ENCODE measurements at places on chromosomes 13 and 19.
A peak's percentile ranks its signal among the peaks of the same experiment; 100 is the strongest.

DNA sequence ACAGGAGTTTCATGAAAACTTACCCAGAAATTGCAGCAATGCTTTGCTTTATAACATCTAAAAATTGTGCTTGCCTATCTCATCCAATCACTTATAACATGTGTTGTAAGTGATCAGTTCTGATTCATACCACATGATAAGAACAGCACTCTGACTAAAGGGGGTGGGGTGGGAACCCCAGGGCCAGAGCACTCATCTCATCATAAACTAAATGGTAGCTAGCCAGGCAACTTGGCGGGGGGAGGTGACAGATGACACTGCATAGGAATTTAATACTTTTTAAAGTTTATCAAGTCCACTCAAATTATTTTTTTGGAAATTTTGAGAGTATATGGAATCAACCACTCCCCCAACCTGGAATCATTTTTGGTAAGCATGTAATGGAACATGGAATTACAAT, 42.1 kb downstream of the FOXO1 start:
- no peak for DNase-seq

DNA sequence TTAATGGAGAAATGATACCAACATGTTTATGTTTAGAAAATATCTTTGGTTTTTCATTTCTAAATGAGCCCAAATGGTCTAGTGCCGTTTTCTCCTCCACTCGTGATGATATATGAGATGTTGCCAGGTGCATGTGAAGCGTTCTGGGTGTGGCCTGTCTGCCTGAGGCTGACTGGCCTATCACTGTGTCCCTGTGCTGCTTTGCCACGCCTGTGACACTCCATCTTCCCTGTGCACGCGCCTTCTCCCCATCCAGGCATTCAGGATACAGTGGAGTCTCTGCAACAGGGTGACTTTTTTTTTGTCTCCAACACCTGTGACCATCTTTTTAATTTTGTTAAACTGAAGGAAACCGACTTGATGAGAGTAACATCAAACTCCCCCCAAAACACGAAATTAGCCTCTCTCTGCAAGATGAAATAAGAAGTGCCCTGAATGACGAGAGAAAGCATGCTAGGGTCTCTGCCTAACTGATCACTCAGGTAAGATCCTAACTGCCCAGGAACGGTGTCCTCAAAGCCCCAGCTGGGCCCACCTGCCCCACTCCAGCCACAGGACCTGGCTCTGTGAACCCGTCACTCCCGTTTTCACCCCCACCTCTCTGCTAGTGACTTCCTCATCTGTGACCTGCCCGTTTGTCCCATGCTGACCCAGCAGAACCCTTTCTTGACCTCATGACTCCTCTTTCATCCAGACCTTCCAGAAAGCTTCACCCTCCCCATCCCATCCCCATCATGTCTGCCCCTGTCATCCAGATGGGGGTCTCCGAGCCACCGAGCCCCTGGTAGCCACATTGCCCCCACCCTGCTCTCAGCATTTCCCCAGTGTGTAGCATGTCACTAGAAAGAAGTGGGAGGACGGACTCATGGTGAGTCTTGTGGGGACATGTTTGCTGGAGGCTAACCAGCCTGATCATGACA, 33.2 kb upstream of the TFDP1 start:
- DNase-seq = no peak

DNA sequence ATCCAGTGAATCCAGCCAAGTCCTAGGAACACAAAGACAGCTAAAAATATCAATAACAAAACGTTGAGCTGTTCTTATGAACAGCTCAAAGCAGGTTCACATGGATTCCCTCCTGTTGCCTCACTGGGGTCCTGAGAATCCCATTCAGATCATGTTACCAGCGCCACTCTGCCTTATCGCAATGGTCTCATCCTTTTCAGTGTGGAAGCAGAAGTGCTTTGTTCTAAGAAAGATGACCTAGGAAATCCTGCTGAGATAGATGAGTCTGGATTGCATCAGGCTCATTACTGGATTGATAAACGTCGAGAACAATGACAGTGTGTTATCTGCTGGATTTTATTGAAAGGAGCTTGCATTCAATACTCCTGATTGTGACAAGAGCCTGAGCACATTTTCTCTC, 87.0 kb downstream of the SLAIN1 start:
- DNase-seq = no peak

GRCh38 chr19:33203529-33203928, 9.4 kb downstream of the LRP3 start:
- no peak for DNase-seq

DNA sequence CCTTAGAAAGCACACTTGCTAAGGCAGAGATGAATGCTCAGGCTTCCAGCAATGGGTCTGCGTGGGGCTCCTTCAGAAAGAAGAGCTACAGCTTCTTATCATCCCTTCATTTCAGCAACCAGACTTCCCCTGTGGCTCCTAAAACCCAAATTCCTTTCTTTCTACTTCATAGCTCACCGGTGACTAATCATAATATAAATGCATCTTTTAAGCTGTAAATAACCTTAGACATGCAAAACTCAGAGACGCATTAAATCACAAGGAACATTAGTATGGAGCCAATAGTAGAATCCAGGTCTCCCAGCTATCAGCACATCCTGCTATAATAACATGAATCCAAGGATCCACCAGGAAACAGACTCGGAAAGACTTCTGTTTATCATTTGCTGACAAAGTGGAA, 375.6 kb downstream of the COG6 start:
- DNase-seq = no peak

DNA sequence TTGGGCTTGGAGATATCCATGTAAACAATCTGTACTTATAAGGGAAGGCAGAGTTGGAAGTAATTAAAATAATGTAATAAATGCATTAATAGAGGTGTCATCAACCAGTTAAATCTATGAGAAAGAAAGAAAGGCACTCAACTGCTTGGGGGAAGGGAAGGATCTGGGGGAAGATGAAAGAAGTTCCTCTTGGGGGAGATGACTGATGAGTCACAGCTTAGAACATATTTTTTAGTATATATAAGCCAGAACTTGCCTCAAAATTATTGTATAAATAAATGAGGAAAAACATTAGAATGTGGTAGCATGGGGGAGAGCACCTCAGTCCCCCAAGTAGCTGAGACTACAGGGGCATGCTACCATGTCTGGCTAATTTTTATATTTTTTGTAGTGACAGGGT, 205.8 kb downstream of the GGACT start:
- no peak for DNase-seq

GRCh38 chr19:917323-918151, at the start of gene KISS1R:
Gene KISS1R, plus strand, starts transcription at chr19:917333. Its CDS starts 170 bp downstream, at chr19:917503.
- no peak for DNase-seq

- DNase-seq = no peak
Measured at GRCh38 chr13:84972907-84973306, 826.3 kb downstream of the SLITRK6 start.

DNA sequence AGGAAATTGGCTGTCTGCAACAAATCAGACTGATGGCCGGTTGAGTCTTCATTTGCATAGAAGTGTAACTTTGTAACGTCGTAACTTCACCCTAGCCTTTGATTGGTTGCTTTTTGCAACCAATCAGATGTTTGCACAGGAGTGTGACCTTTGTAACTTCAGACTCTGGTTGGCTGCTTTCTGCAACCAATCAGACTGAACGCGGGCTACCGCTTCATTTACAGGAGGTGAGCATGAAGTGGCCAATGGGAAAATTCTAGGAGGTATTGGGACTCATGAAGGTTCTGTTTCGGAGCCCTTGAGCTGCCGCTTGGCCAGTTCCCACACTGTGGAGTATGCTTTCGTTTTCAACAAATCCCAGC, 441 bp upstream of the ZNF559 start:
- DNase-seq = peak; percentile 74

DNA sequence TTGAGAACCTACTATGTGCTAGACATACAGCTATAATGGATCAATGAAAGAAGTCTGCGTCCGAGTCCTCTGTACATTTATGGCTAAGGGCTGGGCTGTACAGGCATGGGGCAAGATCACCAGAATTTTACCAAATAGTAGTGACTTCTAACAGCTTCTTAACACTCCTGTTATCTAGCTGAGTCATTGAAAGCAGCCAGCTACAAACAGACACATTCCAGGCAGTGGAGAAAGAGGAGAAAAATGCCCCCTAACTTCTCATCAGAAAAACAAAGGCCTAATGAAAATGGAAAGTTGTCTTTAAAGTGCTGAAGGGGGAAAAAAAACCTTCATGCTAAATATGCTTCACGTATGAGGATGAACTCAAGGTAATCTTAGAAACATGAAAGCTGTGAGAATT, 14.3 kb upstream of the ZNF667 start:
- DNase-seq = no peak

DNA sequence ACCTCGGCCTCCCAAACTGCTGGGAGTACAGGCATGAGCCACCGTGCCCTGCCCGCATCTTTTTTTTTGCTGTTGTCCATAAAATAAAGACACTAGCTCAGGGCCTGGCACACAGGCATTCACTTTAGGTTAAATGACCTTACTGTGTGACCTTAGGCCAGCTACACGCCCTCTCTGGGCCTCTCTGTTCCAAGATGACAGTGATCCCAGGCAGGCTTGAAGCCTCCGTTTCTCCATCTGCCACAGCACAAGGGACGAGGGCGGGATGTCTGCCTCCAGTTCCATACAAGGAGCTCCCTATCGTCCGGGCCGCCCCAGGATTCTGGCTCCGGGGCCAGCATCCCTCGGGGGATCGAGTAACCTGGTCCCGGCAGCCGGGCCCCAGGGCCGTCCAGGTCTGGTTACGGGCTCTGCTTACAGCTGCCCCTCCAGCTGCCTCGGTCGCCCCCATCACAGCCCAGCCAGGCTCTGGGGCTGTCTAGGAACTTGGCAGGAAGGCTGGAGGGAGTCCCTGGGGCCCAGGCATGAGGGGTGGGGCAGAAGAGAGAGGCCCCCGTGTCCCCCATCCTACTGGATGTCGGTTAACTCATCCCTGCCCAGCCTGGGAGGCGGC, 11.9 kb upstream of the SEMA6B start:
- DNase-seq = no peak

GRCh38 chr19:5877882-5878281, 7.5 kb upstream of the FUT5 start:
- no peak for DNase-seq

- DNase-seq = no peak
Measured at GRCh38 chr13:51801631-51802099, 2.3 kb downstream of the DHRS12 start.

DNA sequence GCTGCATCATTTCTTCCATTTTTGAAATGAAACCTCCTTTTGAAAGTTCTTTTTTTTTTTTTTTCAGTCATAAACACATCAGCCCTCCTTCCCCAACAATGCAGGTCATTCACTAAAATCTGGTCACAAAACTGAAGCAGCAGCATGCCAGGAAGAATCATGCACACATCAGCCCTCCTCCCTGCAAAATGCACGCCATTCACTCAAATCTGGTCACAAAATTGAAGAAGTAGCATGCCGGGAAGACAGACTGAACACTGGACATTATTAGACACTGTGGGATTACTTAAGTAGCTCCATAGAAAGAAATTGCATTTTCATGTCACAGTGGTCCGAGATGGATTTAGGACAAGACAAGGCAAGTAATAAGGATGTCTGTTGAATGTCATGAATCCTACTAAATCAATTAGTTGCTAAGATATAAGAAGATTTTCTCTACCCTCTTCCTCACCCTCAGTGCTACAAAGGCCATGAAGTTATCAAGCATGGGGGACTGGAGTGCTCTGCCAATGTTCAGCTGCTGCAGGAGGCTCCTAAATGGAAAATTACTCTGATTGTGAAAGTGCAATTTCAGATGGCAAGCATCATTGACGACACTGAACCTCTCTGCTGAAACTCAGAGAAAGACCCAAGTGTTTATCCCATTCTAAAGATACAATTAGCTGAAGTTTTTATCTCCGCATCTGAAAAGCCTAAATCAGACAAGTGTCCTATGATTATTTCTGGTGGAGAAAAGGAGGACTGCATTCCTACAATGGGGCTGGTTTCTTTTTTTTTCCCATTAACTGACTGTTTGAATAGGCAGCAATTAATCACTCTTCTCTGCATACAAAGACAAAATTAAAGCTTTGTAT, 913.2 kb downstream of the DIAPH3 start:
- DNase-seq = peak; percentile 27

DNA sequence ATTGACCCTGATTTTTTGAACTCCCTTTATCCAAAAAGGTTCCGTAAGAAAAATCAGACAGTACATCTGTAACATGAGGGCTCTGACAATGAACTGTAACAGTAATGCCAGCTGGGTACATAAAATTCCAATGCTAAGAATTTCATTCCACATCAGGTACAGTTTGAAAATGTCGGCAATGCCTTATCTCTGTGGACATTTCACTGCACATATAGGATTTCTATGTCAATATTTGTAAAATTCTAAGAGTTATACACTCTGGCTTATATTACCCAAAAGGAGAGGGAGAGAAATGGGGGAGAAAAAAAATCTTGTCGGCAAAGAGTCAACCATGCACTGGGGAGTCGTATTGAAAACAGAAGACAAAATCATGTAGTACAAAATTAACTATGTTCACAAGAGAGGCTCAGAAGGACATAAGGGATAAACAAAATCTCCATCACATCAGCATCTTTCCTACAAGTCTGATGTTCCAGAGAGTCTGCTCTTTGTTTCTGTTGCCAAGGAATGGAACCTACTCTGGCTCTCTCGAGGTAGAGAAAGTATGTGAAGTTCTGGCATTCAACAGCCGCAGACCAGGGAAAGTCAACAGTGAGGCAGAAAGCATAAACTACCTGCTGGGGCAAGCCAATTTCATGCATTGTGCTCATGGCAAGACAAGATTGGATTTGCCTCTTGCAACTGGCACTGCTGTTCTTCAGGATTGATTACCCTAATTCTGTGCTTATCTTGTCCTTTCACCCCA, 72.4 kb downstream of the STARD13 start:
- peak; percentile 47 for DNase-seq

DNA sequence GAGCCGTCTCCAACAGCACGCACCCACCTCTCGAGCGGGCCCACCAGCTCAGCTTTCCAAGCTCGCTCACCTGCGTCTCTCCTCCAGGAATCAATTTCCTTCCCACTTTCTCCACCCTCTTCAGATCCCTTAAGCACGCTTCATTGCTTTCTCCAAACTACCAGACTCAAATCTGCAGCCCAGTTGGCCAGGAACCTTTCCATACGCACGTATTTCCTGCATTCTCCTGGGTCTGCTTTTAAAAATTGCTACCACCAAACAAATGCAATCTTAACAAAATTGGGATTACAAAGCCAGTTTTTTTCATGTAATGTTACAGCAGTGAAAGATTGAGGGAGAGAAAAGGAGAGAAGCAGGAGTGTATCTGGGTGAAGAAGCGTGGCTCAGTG, 1.5 kb downstream of the ENOX1 start:
- no peak for DNase-seq

- peak; percentile 95 for DNase-seq
Measured at GRCh38 chr19:48724796-48725753, 5.5 kb upstream of the MAMSTR start.

GRCh38 chr19:18669524-18669817, 14.0 kb upstream of the CRTC1 start:
- DNase-seq = no peak

DNA sequence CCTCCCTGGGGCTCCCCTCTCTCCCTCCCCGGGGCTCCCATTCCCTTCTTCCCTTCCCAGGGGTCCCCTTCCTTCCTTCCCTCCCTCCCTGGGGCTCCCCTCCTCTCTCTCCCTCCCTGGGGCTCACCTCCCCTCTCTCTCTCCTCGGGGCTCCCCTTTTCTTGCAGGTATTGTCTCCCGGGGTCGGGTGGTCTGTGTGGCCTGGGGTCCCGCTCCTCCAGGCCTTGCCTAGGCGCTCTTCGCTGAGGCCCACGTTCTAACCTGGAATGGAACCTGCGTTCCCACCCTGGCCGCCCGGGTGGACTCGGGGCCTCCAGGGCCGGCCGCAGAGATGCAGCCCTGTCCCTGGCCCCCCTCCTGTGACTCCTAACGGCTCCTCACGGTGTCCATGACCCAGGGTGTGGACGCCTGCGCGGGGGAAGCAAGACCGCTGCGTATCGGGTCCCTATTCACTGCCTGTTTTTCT, 940 bp upstream of the DCUN1D2 start:
- DNase-seq = peak; percentile 39

GRCh38 chr13:108586826-108587225, 42.6 kb upstream of the MYO16 start:
- DNase-seq = no peak

Data from lung (tissue), 17 donors.